ENCODE measurements at places on chromosomes 5 and 9. TPM values are rescaled to one million over a fixed set of nuclear protein-coding genes. Genes with fewer than 3 reads are reported as not detected.
A peak's percentile ranks its signal among the peaks of the same experiment; 100 is the strongest.

DNA sequence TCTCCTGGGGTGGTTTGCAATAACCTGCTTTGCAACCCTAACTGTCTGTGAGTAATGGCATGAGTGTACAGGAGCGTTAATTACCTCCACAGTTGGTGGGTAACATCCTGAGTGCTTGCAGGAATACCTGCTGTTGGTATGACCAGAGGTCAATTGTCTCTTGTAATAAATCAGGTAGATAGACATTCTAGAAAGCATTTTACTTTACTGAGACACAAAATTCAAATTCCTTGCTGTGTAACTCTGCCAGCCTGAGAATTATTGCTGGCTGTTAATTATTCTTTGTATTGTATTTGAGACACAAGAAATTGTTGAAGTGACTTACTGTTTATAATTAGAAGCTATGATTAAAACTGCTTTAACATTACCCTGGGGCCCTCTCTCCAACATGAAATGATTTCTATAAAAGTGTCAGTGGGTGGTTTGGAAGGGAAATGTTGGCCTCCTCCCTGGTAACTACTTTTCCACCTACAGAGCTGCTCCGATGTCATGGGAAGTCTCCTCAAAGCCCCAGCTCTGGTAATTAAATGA, 150.8 kb upstream of the ADCY2 start:
- no peak for DNase-seq

DNA sequence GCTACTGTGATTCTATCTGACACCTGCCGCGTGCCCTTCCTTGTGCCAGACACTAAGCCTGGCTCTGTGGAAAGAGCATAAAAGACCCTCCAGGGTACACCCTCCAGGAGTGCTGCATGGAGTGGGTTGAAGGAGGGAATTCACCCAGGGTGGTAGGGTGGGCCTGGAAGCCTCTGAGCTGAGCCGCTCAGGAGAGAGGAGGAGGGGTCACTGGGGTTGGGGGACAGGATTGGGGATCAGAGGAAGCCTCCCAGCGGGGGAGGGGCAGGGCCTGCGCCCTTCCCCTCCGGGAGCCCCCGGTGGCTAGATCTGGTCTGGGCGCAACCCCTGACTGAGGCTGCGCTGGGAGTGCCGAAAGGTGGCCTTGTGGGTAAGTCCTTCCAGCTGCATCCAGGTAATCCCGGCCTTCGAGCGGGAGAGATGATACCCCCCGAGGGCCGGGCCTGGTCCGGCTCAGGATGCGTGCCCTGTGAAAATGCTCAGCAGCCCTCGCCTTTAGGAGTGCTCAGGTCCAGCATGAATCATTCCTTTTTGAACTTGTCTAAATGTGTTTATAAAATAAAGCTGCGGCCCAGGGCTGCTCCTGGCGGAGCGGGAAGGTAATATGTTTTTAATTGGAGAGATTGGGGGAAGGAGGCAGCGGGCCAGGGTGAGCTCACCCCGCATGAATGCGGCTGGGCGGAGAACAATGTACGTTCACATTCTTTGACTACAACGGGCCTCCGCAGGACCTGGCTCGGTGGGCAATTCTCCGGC, 118.1 kb upstream of the SMIM23 start:
- peak; percentile 66 for DNase-seq

DNA sequence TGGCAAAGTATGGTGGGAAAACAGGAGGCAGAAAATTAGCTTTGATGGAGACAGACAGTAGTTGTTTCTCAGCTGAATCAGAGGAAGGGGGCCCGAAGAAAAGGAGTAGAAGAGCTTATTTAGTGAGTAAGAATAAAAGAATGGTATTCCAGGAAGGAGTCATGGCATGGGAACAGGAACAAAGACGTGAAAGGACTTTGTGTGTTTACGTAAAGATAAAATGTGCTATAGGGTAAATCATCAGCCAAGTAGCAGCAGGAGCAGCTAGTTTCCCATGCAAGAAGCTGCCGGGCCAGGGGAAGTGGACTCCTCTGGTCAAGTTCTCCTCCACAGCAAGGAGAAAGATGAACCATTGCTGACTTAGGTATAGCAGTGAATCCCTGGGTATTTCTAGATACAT, 454.5 kb downstream of the HINT1 start:
- no peak for DNase-seq

DNA sequence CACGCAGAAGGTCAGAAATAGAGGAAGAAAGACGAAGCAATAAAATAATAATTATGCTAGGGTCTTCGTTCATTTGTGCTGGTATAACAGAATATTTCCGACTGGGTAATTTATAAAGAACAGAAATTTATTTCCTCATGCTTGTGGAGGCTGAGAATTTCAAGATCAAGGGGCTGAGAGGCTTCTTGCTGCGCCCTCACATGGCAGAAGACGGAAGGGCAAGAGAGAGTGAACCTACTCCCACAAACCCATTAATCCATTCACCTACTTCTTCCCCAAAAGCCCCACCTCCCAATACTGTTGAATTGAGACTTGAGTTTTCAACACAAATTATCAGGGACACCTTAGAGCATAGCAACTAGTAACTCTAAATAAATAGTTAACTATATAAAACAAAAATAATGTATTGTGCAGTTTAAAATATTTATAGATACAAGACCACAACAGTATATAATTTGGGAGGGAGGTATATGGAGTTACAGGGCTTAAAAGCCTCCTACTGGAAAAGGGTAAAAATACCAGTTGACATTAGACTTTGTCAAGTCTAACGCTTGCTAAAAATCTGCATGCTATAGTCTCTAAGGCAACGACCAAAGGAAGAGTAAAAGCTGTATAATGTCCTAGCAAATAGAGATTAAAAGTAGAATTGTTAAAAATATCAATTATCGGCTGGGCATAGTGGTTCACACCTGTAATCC, 40.3 kb upstream of the NAA35 start:
- DNase-seq = no peak

GRCh38 chr5:143393524-143393923, 10.0 kb downstream of the NR3C1 start:
- no peak for DNase-seq

DNA sequence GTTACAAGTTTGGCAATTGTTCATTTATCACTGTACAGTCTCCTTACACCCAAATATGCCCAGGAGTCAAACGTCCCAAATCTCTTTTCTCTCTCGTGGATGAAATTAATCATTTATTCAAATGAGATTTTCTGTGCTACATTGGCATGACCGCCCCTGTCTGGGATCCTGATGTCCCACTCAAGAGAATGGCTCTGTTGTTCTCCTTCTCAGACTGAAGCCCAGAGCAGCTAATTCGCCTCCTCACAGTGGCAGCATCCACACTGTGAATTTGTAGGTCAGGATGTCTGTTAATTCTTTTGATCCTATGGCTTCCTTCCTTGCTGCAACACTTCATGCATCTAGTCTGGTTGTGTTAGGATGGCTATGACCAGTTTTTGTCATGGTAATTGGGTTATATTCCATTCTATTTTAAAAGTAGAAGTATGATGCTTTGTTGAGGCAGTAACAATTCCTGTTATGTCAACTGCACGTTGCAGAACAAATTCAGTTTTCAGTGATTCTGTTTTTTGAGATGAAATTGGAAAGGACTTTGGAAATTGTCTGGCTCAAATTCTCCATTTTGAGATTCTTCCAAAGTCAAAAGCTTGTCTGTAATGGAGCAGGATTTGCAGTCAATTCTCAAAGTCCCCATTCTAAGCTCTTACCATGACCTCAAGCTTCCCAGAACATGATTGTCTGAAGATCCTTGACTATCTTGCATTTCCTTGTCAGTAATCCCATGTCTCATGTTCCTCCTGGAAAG, 141.5 kb upstream of the GAS1 start:
- no peak for DNase-seq

DNA sequence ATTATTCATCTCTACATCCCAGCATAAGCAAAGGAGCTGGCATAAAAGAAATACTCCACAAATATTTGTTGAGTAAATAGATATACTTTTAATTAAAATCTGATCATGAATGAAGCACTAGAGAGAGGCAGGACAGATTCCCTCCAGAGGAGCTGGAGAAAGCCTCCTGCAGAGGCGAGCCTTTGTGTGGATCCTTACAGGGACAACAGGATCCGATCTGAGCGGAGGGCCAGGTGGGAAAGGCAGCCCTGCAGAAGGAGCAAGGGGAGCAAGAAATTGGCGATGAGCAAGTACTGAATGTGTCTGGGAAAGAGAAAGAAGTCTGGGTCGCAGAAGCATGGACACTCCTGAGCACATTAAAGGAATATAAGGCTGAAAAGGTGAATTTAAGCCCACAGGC, 69.4 kb downstream of the EBF1 start:
- no peak for DNase-seq

The FGF10 gene
- 13.9 TPM for total RNA-seq

- DNase-seq = no peak
These were observed 292.3 kb upstream of the PUM3 start for GRCh38 chr9:3136230-3136629.

The C7 gene
- 447 TPM for total RNA-seq

The ACER2 gene
- total RNA-seq = 17.6 TPM

GRCh38 chr5:3740546-3741373, 145.1 kb downstream of the IRX1 start:
- DNase-seq = peak; percentile 44

- no peak for DNase-seq
These were observed 234.3 kb downstream of the NR3C1 start for GRCh38 chr5:143168921-143169810.

The IRX2 gene
- total RNA-seq = 26.2 TPM

DNA sequence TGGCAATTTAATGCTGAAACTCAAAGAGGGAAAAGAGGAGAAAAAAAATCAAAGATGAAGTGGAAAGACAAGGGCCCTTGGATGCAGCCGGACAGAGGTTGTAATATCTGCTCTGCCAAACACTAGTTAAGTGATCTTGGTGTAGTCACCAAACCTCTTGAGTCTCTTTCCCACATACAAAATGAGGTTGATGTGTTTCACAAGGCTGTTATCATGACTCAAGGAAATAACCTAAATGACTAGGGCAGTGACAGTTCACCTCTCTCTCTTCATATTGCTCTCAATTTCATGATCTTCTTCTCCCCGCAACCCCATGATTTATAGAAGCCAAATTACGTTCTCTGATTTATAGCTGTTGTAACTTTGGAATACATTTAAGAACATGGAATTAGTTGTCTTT, 44.9 kb downstream of the PIK3R1 start:
- DNase-seq = no peak

DNA sequence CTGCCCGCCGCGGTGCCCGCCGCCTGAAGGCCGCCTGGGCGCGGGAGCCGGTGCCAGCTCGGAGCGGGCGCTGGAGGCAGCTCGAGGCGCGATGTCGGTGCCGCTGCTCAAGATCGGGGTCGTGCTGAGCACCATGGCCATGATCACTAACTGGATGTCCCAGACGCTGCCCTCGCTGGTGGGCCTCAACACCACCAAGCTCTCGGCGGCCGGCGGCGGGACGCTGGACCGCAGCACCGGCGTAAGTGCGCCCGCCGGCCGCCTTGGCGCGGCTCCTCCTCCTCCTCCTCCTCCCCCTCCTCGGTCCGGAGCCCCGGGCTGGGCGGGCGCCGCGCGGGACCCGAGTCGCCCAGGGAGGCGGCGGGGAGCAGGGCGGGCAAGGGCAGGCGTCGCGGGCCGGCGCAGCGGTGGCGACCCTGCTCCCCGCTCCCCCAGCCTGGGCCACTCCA, 455 bp downstream of the OLFM1 start:
- no peak for DNase-seq

The FKTN gene
- 9.4 TPM for total RNA-seq

GRCh38 chr5:116216246-116216645, 131.4 kb downstream of the COMMD10 start:
- DNase-seq = no peak

The BARHL1 gene
- total RNA-seq = not detected

DNA sequence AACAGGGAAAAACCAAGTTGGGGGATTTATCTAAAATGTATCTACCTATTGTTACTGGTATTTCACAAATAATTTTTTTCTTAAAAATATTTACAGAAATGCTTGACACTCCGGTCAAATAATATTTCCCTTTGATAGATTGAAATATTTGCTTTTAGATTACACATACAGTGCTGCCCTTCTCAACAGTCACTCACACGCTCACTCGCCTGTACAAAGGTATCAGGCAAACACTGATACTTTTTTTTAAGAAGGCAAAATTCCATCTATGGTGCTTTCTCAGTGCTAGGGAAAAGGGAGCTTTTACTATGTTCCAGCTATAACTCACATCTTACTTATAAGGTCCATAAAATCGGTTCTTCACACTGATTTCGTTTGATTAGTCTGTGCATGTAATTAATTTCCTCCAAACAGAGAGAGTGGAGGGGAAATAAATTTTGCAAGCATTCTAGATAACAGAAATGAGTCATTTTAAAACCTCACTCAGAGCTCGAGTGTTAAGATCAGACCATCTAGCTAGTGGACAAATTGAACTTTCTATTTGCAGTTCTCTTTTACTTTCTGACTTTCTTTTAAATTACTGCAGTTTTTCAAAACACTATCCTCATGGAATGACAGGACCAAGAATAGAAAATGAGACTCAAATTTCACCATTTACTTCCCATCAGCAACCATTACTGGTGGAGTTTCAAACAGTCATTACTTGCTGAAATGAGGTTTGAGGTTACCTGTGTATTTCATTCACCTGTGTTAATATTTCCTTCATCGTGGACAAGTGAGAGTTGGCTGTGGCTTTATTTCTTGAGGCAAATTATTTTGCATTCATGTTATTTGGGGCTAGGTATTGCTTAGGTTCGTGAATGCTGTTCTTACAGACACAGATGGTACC, 273.2 kb downstream of the RAB3C start:
- no peak for DNase-seq

GRCh38 chr5:113375480-113376060, 59.2 kb downstream of the TSSK1B start:
- DNase-seq = no peak

DNA sequence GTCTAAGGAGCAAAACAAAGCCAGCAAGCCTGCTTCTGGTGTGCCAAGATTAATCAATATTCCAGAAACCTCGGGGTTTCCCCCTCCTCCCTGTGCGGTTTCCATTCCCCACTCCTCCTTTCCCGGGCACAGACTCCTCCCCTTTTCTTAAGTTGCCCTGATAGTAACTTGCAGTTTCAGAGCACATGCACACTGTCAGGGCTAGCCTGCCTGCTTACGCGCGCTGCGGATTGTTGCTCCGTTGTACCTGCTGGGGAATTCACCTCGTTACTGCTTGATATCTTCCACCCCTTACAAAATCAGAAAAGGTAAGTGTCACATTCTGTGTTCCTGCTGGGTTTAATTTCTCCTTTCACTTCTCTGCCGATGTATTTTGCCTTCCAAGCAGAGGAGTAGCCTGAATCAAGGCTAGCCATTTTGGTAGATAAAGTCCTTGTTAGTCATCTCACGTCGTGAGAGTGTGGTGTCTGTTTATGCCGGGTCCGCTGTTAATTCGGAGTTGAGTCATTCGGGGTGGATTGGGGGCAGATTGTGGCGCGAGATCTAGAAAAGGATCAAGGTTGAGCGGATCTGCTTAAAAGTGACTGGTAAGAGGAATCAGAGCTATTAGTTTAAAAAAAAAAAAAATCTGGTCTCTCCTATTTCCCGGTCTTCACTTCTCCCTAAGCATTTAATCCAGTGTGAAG, at the start of gene SLC1A3:
SLC1A3 (plus strand) TSS at position 179 of the 686 bp plus-strand sequence. CDS start 1,818 bp downstream, outside the sequence.
- DNase-seq = peak; percentile 27

The ANKRD18B gene
- total RNA-seq = not detected

- DNase-seq = no peak
These were observed 24.2 kb downstream of the SERINC5 start for GRCh38 chr5:80231693-80232092.

Measured in breast epithelium (tissue), 4 donors.